ENCODE measurements at places on chromosomes 5 and 9.
A peak's percentile ranks its signal among the peaks of the same experiment; 100 is the strongest.

GRCh38 chr9:134661299-134661698 lies 19.7 kb downstream of the COL5A1 start:
- no peak for DNase-seq

DNA sequence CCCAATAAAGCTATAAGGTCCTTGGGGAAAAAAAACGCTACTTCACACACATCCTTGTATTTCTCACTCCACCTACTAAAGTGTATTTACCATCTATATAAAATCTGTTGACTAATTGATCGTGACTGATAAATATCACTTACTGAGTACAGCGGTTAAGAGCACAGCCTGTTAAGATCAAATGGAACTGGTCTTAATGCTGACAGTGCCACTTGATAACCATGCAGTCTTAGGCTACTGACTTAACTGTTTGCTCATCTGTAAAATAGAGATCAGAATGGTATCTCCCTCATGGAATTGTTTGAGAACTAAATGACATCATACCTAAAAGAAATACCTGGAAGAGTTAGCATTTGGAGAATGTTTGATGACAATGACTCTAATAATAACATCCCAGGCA lies 67.5 kb downstream of the ZFAND5 start:
- no peak for DNase-seq

GRCh38 chr5:45454114-45454513 lies 242.1 kb downstream of the HCN1 start:
- DNase-seq = no peak

DNA sequence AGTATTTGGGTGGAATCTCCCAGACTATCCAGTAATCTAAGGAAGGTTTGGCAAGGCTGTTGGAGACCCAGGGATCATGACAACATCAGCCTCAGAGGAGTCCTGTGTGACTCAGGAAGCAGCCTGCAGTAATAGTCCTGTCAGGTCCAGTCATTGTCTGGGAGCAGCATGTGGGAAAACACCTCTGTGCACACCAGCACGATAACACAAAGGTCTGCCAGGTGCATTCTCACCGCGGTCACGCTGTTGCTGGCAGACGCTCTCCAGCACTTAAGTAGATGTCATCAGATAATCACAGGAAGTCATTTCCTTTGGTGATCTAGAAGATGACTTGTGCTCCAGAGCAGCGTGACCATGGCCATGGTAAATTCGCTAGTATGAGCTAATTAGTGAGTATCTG lies 99.2 kb upstream of the IQGAP2 start:
- DNase-seq = no peak

DNA sequence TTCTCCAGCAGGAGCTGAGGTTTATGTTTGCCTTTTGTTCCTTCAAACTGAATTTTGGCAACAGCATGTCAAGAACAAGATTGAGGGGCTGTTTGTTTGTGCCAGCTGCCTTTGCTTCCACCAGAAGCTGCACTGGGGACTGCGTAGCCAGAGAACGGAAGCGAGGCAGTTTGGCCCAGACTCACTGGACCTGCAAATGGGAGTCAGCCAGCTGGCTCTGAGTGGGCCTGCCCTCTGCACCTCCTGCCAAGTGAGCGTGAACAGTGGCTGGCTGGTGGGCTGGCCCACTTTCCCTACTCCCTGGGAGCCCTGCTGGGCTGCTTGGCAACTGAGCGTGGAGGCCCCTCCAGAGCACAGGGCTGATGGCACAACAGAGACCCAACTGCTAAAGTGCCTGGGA lies 111.6 kb downstream of the GALNT10 start:
- peak; percentile 81 for DNase-seq

DNA sequence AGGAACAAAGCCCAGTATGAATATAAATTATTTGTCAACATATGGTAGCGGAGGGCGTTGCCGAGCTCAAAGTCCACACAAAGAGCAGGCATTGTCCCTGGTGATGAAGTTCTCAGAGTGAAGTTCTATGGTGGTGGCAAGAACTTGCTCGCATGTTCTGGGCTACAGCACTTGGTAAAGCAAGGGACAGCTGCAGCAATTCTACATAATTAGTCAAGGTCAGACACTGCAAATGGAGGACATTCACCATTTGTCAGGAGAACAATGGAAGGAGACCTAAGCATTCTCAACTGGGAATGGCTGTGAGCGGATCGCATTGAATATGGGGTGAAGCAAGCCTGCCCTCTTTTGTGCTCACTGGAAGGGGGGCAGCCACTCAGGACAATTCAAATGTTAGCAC lies 503.8 kb upstream of the ADAMTS16 start:
- no peak for DNase-seq

All from substantia nigra (tissue), 51 donors.